ENCODE measurements at places on chromosomes 1 and 21. TPM values are rescaled to one million over a fixed set of nuclear protein-coding genes. Genes with fewer than 3 reads are reported as not detected.
A peak's percentile ranks its signal among the peaks of the same experiment; 100 is the strongest.

DNA sequence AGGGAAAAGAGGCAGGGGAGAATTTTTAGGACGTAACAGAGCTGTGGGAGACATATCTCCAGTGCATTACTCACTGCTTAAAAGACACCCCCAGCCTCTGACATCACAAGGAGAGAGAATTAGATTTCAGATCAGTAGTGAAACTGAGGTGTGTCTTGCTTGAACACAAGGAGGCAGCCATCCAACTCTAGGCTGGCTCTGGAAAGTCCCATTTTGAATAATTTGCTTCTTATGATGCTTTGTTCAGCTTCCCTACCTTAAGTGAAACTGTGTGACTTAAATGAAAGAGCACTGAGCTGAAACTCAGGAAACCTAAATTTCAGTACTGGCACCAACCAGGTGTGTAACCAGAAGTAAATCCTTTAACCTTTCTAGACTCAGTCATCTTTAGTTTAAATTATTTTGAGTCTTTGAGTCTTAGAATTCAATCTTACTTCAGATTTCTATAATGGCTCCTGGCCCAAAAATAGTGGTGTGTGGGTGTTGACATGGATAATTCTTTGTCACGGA is 251.6 kb upstream of the SGIP1 start:
- peak; percentile 94 for DNase-seq

KCNN3 gene
- total RNA-seq: 0.09 TPM

- DNase-seq: peak; percentile 64
Observed at GRCh38 chr21:28444557-28444956, 548.1 kb downstream of the LTN1 start.

- peak; percentile 8 for DNase-seq
Observed at GRCh38 chr1:88029899-88030298, 654.2 kb upstream of the PKN2 start.

TIE1 gene
- 0.81 TPM for total RNA-seq

CLCA2 gene
- 8.8 TPM for total RNA-seq

DNA sequence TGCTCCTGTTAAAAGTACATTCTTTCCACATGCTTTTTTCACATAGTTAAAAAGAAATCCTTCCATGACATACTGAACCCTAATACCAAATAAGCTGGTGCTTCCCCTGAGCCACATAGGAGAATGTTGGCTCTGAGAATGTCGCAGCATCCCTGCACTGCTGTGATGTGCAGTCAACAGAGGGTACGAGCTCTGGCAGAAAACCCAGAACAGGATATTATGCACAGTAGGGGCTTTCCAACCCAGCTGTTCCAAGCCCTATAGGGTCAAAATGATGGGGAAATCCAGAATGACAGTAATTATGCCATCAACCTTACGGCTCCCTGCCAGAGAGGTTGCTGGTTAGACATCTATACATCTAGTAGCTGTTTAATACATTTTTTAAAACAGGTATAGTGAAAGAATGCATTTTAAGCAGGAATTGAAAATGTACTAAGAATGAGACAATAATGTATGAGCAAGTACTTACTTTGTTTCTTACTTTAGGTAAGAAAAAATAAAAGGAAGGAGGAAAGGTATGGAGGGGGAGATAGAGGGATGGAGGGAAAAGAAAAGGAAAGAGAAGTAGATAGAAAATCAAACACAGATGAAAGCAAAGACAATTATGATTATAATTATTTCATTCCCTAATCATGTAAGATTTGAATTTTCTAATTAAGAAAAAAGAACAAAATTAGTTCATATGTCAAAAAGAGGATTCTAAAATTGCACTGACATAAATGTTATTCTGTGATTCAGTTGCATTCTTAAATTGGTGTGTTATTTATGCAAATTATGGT is 126.0 kb downstream of the NR5A2 start:
- DNase-seq: no peak

DNA sequence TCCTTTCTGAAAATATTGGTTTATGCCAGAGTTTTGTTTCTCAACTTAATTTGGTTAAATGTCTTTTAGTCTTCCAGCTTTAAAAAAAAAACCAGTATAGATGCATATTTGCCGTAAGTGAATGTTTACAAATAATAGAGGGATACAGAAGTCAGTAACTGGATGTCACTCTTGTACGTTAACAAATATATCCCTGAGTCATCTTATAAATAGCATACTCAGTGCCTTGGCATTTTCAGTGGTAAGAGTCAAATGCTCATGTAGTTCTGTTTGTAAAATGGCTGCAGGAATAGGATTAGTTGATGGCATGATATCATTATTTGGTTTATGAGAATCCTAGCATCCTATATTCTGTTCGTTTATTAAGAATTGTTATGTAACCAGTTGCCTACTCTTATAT is 55.4 kb downstream of the SPEN start:
- peak; percentile 53 for DNase-seq

DNA sequence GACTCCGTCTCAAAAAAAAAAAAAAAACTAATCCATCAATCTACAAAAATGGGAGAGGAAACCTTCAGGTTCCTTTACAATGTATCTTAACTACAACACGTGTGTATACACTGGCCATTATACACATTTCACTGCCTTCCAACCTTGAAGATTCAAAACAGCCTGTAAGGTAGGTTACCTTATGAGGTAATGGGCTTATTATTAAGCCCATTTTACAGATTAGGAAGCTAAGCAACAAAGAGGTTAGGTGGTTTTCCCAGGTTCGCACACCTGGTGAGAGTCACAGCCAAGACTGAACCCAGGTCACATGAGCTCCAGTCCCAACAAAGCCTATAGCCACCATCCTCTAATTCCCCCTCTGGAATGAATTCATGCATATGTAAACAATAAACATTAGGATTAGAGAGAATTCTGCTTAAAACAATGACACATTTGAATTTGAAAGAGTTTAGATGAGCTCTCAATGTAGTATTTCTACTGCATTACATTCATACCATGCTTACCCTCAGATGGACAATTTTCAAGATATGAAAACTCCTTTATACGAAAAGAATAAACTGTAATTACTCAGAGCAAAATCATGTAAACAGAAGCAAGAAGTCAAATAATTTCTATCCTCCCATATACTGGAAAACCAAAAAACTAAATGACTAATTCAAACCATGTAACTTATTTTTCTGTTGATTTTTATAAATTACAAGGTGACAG is 54.8 kb downstream of the EIF4G3 start:
- DNase-seq: no peak

VWA5B1 gene
- not detected for total RNA-seq

DNA sequence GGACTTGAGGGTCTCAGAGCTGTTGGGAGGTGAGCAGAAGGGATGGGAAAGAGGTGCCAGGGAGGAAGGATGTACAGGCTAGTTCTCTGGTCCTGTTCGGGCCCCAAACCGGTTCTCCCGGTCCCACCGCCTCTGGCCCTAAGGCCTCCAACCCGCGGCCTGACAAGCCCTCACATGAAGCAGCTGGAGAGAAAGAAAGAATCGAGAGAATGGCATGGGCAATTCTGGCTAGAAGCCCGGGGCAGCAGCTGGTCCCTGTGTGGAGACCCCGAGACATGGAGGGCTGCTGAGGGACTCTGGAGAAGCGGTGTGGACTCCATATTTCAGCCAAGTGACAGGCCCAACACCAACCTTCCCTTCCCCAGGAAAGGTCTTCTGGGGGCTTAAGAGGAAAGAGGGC is 730 bp downstream of the CDC42SE1 start:
- DNase-seq: peak; percentile 27

DNA sequence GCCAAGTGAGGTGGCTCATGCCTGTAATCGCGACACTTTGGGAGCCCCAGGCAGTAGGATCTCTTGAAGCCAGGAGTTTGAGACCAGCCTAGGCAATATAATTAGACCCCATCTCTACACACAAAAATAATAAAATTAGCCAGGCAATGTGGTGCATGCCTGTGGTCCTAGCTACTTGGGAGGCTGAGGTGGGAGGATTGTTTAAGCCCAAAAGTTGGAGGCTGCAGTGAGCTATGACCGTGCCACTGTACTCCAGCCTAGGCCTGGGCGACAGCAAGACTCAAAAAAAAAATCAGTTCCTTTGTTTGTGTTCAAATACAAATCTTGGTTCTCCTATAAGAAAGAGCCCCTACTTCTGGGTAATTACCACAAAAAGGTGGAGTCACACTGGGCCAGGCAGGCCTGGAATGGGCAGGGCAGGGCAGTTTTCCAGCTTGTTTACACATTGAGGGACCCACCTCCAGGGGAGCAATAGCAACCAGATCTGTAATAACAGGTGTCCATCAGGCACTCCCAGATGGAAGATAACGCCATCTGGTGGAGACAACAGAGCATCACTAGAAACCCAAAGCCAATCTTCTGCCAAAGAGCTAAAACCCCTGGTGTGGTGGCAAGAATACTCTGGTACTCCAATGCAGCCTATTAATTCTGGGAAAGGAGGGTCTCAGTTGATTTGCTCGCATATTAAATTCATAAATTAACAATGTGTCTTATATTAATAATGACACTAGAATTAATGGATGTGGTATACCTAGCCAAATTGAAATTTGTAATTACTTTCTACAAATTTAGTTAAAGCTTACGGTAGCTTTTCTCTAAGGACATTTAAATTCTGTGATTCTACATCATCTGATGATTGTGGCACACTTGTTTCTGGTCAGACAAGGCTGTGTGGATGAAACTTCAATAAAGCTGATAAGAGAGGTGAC is 13.2 kb downstream of the PPP1R15B start:
- DNase-seq: peak; percentile 60

DNA sequence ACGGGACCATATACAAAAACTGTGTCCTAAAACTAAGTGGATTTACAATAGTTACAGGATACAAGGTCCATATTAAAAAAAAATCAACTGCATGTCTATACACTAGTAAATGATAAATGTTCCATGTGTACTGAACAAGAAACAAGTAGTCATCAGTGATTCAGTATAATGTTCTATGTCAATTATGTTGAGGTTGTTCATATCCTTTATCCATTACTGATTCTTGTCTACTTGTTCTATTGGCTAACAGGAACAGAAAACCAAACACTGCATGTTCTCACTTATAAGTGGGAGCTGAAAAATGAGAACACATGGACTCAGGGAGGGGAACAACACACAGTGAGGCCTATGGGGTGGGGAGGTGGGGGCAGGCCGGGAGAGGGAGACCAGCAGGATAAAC is 90.5 kb downstream of the CDC42BPA start:
- no peak for DNase-seq

PTCH2 gene
- total RNA-seq: 0.36 TPM

DNA sequence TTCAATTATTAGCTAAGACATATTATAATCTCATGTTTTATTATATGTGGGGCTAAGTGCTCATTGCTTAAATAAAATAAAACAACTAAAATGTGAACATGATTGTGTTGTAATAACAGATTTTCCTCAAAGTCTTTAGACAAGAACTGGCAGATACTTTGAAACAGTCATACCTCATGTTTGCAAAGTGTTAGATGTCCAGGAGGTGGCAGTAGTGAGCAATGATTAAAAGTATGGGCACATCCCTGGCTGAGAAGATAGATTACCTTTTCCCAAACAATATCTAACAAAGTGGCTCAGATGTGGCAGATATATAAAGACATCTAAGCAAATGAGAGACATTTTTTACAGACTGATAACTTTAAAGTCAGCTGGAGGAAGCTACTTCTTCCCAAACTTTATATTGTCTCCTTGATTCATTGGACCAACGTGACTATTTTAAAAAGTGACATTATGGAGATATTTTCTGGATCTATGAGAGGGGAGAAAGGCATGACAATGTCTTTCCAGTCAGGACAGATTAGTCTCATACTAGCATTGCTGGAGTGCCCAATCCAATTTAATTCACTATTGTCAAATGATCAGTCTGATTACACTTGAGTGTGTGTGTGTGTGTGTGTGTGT is 269.8 kb downstream of the S1PR1 start:
- peak; percentile 51 for DNase-seq

GRCh38 chr1:172863031-172863430 is 187.7 kb downstream of the TNFSF18 start:
- no peak for DNase-seq

DNA sequence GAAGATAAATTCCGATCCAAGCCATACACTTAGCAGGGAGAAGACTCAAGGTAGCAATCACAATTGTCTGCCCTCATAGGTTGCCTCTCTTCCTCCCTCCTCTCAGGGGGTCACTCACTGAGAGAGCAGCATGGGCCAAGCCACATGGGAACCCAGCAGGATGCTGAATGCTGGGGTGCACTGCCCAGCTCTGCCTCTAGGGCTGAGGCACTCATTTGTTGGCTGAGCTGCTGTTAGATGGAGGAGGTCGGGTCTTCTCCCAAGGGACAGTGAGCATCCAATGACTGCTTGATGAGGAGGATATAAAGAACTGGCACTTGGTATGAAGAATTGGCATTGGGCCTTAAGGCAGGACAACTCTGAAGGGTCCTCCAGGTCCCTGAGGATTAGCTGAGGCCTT is 418.8 kb downstream of the SIPA1L2 start:
- no peak for DNase-seq

All from fibroblast of the aortic adventitia (primary cell).